ENCODE measurements at places on chromosomes 5 and 9.

DNA sequence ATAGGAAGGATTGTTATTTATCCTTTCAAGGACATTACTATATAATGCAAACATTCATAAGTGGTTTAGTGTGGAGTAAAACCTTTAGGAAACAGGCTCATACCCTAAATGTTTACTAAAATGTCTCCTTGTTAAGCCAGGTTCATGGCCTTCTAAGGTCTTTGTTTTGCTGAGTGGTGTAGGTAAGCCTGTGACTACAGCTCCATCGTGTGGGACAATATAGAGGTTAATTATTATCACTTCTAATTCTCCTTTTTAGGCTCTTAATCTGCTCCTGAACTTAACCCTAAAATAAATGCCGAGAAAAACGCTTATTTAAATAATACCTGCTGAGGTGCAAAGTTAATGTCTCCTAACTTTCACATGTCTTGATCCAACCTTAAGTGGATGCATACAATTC, 43.8 kb downstream of the SPINK5 start:
- no peak for DNase-seq

DNA sequence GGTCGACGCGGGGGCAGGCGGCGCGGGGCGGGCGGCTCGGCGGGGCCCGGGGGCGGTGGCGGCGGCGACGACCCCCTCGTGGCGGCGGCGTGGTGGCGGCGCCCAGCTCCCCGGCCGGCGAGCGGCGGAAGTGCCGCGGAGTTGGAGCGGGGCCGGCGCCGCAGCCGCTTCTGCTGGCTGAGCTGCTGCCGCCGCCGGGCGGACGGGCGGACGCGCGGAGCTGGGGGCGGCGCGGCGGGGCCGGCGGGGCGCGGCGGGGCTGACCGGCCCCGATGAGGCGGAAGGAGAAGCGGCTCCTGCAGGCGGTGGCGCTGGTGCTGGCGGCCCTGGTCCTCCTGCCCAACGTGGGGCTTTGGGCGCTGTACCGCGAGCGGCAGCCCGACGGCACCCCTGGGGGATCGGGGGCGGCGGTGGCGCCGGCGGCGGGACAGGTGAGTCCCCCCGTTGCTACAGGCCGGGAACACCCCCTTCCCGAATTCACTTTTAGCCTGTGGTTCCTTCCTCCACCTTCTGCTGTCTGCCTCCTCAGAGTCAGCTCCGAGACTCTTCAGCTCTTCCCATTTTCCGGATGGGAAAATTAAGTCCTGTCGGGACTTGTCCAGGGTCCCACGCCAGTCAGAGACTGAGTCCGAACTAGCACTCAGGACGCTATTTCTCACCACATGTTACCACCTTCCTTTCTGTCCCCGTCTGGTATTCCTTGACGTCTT, at the start of gene GALNT10:
TSS of gene GALNT10 (plus strand) at position 139 of the 710 bp plus-strand sequence. CDS start at position 273, 134 bp downstream.
- DNase-seq = no peak

DNA sequence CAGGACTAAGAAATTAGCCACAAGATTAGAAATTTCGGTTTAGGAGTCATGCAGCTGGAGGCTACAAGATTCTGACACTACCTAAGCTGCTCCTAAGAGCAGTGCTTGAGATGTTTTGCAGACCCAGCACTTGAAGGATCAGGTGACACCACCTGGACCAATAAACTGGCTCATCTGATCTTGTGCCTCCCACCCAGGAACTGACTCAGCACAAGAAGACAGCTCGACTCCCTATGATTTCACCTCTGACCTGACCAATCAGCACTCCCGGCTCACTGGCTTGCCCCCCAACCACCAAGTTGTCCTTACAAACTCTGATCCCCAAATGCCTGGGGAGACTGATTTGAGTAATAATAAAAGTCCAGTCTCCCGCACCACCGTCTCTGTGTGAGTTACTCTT, 170.4 kb downstream of the TTC39B start:
- DNase-seq = no peak

GRCh38 chr5:143434261-143435209, 31.0 kb upstream of the NR3C1 start:
- DNase-seq = no peak

DNA sequence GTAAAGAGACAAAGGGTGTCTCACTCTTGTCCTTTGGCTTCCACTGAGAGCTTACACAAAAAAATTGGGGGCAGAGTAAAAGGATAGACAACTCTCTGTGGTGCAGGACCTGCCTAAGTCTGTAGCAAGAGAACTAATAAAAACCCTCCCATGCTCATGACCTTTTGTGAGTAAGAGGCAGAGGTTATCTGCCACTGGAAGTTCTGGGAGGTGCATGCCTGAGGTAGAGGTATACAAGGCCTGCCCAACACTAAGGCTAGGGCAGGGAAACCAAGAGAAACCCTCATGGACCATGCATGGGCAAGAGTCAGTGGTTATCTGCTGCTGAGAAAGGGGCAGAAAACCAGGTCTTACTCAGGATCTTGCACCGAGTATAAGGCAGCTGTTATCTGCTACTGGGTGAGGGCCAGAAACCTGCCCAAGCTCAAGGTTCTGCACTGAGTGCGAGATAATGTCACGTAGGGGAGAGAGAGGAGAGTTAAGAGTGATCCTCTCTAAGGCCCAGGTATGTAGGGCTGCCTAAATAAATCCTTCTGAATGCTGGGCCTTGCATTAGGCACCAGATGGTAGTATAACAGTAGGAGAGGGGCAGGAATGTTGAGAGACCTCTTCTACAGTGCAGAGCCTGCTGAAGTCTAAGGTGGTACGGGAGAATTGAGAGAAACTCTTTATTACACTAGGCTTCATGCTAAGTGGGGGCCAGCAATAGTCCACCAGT, 143.4 kb downstream of the MACROH2A1 start:
- DNase-seq = no peak

DNA sequence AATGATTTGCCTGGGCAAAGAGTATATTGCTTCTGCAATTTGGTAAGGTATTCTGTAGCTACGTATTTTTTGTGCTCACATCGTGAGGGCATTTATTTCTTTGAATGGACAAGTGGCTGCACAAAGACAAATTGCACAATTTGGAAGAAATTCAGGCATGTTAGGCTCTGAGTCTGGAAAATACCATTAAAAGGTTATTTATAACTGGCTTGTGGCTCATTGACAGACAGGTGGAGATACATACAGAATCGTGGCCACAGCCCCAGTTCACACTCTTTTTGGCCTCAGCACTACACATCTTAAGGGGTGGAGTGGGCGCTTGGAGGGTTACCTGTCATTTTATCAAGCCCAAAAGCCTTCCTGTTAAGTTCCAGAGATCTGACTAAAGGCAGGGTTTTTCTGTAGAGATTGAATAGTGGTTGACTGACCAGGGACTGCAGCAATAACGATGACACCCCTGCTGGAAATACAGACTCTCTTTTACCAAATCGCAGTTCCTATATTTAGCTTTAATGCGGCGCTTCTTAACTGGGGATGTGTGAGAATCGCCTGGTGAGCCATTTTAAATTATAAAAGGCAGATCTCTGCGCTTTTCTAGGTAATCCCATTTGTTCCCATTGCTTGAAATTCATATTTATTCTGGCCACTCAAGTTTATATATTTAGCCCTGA, 14.7 kb downstream of the MAN2A1 start:
- no peak for DNase-seq

GRCh38 chr5:184471-184870, 6.8 kb upstream of the LRRC14B start:
- DNase-seq = no peak

GRCh38 chr9:115986508-115986907, 167.1 kb upstream of the PAPPA start:
- DNase-seq = no peak

GRCh38 chr9:135787776-135788575, 86.0 kb downstream of the KCNT1 start:
- DNase-seq = no peak

- DNase-seq = peak; percentile 96
Measured at GRCh38 chr5:116502616-116503015, 72.0 kb downstream of the SEMA6A start.

- DNase-seq = no peak
Measured at GRCh38 chr9:80649496-80649895, 1039.9 kb downstream of the TLE1 start.

GRCh38 chr9:86945728-86946200, 1.5 kb downstream of the GAS1 start:
- no peak for DNase-seq

DNA sequence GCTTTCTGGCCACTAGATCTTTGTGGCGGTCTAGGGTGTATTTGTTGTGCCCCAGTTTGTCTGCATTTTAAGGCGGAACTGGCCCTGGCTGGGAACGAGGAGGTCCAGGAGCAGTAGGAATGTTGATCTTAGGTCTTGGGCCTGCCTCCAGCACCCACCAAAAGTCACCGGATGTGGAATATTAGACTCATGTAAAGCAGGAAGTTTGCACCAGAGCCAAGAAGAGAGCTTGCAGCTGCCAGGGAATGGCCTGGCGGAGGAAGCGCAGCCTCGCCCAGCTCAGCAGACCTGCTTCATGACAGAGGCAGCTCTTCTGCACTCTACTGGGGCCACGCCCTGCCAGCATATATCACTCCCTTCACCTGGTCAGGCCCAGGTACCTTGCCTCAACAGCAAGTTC, 3.3 kb downstream of the GPX3 start:
- DNase-seq = no peak

DNA sequence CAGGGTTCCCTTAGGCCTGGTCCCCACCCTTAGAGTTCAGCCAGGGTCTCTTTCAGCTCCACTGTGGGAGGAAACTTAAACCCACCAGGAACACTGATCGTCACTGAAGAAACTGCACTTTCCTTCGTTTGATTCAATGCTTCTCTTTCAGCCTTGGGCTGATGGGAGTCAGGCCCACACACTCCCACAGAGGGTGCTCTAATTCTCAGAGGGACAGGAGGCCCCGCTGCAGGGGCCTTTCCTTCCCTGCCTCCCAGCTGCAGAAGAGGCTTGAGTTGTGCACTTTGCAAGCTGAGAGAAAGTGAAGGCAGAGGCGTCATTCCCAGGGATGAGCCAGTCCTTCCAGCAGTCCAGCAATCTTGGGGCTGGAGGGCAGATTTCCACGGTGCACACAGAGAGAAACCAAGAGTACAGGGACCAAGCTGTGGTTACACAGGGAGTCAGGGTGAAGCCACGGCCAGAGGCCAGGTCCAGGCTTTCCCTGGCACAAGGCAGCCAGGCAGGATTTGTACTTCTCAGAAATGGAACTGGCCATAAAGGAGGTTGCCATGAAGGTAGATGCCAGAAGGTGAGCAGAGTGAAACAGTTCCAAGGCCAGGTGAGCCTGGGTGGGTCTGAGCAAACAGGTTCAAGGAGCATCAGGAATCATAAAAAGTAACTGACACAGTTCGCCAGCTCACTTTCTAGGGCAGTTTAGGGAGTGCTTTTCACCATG, 10.4 kb upstream of the GLIPR2 start:
- DNase-seq = no peak

DNA sequence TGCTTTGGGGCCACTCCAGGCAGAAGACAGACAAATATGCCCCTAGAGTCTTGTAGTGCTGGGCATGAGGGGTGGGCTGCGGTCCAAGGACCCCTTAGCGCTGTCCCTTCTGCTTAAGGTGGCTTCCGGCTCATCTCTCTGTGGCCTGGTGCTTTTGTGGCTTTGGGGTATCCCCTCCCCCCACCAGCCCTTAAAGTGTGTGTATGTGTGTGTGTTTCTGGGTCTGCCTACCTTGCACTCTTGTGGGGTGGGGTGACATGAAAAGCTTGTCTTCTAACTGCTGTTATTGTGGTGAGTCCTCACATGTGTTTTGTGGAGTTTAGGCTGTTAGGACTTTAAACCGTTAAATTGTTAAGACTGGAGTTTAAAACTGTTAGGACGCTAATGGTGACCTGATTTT, 23.6 kb downstream of the MARCHF6 start:
- DNase-seq = no peak

DNA sequence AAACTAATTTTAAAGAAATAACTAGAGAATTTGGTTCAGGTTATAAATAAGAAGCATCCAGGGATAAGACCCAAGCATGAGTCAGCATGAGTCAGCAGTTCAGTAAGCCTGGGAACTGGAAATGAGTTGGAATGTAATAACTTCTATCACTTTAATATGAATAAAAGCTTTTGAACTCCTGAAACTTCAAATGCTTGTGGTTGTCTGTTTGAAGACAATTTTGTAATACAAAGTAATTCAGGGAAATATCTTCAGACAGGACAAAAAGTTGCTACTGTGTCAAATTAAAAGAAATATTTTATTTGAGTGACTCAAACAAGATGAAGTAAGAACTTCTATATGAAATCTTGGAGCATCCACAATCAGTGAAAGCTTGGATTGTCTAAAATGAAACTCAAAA, 331.2 kb upstream of the DAB2 start:
- peak; percentile 95 for DNase-seq

DNA sequence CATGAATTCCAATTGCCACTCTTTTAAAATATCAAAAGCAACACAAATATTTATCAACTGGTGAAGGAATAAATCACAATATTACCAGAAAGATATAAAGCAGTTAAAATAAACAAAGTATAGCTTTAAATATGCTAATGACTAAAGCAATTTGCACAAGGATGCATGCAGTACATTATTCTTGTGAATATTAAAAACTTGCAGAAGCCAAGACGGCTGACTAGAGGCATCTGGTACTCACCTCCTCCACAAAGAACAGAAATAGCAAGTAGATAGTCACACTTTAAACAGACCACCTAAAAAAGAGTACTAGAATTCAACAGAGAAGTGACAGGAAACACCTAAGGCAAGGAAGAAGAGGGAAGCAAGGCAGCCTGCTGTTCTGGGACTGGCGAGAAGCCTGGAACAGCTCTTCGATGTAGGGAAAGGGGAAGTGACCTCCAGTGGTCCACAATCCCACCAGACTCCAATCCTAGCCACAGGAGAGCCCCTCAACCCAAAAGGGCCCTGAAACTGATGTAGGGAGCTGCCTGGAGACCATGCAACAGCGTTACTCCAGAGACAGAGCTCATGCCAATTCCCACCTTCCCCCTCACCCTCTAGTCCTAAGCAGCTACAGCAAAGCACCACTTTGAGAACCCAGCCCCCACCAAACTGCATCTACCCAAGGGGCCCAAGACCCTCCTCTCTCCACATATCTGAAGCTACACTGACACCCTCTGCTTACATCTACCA, 86.3 kb downstream of the LPAR1 start:
- DNase-seq = no peak

DNA sequence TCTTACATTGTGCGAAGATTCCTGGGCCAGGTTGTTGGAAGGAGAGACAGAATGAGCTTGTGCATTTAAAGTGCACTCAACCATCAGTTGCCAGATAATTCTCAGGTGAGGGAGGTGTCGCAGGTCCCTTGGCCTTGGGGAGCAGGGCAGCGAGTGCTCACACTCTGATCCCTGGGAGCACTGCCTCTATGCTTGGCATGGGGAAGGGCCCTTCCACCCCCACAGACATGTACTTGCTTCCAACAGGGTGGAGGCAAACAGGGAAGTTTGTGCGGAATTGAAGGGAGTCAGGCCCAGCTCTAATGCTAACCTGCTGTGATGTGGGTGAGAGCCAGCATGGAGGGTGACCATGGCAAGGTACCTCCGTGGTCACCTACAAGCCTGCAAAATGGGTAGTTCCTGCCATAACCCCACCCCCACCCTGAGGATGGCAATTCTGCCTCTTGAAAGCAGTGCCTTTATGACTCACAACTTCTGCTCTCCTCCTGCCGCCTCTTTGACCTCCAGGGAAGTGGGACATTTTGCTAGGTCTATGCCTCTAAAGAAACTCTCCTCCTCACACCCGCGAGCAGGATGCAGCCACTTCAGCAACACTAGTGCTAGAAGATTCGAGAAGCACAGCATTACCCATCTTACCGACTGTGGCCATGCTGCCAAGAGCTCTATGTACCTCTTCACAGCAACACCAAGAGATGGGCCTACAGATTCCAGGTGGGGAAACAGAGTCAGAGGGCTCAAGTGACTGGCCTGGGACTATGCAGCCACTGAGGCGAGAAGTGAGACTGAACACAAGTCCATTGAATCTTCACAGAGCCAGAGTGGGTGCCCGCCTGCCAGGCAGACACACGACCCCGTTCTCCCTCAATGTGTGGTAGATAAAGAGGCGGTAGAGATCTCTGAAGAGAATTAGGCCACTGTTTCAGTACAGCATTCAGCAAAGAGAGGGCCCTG, 22.1 kb upstream of the SLC25A51 start:
- no peak for DNase-seq
